ENCODE measurements at places on chromosomes 13 and 19.

- peak; percentile 72 for DNase-seq
Measured at GRCh38 chr19:18789883-18790565, 1.1 kb downstream of the COMP start.

DNA sequence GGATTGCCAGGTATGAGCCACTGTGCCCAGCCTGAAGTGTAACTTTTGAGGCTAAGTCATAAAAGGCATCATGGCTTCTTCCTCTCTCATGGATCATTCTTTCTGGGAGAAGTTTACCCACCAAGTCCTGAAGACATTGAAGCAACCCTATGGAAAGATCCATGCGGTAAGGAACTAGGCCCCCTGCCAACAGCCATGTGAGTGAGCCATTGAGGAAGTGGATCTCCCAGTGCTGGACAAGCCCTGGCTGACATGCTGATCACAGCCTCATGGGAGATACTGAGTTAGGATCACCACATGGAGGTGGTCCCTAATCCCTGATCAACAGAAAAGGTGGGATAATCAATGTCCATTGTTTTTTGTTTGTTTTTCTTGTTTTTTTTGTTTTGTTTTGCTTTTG is 3.3 kb upstream of the NUDT19 start:
- no peak for DNase-seq

GRCh38 chr13:106186366-106187030 is 349.0 kb downstream of the EFNB2 start:
- no peak for DNase-seq

GRCh38 chr13:47621931-47622330 is 379.1 kb downstream of the SUCLA2 start:
- no peak for DNase-seq

DNA sequence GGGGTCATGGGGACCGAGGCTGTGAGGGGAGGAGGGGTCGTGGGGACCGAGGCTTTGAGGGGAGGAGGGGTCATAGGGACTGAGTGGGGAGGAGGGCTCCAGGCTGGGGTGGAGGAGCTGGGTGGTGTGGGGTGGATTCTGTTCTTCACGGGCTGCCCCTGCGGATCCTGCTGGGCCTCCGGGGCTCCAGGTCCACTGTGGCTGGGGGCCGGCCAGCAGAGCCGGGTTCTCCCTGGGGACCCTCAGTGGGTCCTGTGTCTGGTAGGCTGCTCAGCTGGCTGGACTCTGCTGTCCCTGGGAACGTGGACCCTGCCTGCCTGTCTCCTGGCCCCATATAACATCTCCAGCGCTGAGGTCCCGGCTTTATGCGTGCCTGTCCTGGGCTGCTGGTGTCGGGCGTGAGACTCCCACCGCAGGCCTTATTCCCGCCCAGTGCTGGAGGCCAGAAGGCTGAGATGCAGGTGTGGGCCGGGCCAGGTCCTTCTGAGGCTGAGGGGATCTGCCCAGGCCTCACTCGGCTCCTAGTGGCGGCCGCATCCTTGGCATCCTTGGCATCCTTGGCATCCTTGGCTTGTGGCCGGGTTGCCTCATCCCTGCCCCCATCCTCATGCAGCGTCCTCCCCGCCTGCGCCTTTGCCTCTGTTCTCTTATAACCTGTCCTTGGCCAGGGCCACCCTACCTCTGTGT is 19.8 kb upstream of the GNA15 start:
- no peak for DNase-seq

GRCh38 chr19:6451583-6452222 is 7.9 kb downstream of the SLC25A23 start:
- DNase-seq, result no peak

GRCh38 chr13:102869948-102870676 is 24.3 kb downstream of the ERCC5 start:
- no peak for DNase-seq

- DNase-seq, result no peak
Measured at GRCh38 chr13:55963934-55964333, 1176.8 kb upstream of the PRR20A start.

- no peak for DNase-seq
Measured at GRCh38 chr19:18117364-18117691, 19.8 kb downstream of the MAST3 start.

DNA sequence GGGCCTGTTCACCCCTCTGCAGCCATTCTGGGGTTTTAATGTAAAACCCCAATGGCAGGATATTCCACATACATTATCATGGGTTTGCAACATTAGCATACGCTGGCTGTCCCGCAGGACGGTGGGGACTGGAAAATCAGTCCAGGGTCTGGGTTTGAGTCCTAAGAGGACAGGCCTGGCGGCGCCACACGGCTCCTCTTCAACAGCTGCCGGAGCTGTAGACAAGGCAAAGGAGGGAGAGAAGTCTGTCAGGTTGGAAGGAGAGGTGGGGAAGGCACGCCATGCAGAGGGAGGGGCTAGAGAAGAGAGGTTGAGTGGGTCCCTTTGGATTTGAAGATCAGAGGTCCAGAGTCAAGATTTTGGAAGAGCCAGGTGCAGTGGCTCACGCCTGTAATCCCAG is 11.9 kb downstream of the NFKBID start:
- no peak for DNase-seq

GRCh38 chr13:44703371-44703770 is 127.2 kb upstream of the TSC22D1 start:
- no peak for DNase-seq

GRCh38 chr13:110932588-110932987 is 17.7 kb upstream of the ANKRD10 start:
- DNase-seq, result no peak

DNA sequence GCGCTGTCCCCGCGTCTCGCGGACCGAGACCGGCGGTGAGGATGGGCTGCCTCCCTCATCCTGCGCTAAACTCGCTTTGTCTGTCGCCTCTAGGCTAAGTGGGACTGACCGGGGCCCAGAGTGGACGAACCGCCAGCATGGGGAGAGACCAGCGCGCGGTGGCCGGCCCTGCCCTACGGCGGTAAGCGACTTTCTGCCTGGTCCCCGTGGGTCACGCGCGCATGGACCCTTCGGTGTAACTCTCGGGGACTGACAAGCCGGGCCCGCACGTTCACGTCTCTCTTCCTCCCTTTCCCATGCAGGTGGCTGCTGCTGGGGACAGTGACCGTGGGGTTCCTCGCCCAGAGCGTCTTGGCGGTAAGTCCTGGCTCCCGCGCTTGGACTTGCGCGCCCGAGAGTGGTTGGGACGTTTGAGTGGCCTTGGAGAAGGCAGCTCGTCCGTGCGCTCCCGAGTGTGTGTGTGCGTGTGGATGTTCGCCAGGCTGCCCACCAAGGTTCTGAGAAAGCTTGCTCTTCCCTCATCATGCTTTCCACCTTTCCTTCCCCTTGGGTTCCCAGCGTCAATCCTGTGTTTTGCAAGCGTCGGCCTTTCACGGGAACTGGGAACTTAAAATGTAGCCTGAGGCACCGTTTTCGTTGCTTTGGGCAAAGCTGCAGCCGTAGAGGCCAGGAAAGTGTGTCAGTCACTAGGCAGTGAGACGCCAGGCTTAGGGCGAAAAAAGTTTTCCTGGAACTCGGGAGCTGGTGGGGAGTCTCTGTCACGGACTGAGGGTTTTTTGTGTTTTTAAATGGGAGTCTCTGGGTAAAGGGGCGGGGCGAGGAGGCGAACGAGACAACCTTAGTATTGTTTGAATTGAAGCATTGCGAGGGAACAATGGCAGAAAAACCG is 927 bp downstream of the COL4A2 start:
- peak; percentile 59 for DNase-seq

DNA sequence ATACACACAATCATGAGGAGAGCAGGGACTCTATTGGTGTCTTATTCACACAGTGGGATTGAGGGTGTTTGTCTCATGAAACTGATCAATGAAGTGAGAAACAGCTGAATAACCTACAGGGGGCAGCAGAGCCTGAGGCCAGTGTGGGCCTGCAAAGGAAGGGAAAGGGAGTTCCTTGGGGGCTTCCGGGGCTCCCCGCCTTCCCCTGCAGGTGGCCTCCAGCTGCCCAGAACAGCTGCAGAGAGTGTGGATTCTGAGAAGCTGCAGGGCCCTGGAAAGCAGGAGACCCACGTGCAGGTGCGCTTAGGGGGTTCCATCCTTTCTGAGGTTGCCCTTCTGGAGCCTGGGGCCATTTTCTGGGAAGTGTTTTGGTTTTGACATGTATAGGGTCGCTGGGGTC is 20.1 kb downstream of the ZNF763 start:
- DNase-seq, result no peak

DNA sequence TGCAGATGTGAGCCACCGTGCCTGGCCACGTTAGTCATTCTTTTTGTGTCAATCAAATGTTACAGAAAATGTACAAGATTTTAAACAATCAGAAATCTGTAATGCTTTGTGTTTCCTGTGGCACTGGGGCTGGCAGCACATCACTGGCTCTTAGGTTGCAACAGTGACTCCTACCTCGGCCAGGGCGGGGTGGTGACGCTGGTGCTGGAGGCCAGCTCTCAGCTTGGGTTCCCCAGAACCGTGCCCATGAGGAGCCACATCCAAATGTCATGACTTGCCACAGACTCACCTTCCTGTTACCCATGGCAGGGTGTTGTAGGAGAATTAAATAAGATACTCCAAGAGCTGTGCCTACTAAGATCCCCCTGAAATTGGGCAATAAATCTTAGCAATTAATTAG is 161.7 kb downstream of the TEX29 start:
- no peak for DNase-seq

DNA sequence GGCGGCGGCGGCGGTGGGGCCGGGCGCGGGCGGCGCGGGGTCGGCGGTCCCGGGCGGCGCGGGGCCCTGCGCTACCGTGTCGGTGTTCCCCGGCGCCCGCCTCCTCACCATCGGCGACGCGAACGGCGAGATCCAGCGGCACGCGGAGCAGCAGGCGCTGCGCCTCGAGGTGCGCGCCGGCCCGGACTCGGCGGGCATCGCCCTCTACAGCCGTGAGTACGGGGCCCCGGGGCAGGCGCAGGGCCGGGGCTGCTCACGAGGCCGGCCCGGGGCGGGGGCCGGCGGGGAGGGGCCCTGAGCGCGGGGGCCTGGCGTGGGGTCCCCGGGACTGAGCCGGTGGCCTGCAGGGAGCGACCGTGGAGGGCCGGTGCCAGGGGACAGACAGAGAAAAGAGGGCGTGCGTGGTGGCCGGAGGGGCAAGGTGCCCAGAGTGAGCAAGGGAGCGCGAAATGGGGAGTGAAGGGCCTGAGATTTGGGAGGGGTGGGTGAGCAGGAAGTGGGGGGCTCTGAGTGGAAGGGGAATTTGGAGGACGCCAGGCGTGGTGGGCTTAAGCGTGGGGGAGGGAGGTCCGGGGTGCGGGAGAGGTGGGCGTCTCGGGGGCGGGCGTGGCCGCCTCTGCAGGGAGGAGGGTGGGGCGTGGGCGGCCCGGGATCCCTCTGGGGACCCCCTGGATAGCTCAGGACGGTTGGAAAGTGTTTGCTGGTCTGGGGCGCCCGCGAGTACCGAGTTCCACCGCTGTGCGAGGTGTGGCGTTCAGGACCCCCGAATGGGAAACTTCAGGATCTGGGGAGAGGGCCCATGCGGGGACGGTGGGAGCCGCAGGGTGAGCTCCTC is 575 bp downstream of the CARM1 start:
- peak; percentile 64 for DNase-seq

- DNase-seq, result no peak
Measured at GRCh38 chr13:92805766-92806165, 420.8 kb upstream of the GPC6 start.

DNA sequence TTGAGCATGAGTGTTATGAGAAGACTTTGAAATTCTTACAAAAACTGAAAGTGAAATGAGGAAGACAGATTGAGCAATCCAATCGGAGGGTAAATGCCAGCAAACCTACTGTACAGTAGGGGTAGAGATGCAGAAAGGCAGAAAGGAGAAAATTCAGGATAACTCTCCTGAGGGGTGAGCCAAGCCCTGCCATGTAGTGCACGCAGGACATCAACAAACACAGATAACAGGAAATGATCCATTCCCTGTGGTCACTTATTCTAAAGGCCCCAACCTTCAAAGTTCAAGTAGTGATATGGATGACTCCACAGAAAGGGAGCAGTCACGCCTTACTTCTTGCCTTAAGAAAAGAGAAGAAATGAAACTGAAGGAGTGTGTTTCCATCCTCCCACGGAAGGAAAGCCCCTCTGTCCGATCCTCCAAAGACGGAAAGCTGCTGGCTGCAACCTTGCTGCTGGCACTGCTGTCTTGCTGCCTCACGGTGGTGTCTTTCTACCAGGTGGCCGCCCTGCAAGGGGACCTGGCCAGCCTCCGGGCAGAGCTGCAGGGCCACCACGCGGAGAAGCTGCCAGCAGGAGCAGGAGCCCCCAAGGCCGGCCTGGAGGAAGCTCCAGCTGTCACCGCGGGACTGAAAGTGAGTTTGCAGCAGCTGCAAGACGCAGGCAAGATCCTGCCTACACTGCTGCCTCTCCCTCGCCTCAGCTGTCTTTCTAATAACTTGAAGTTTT is at the start of gene TNFSF13B:
TNFSF13B (plus strand) TSS at position 118 of the 728 bp plus-strand sequence; CDS start at position 296, 178 bp downstream.
- peak; percentile 30 for DNase-seq

GRCh38 chr13:53126841-53127245 is 98.2 kb downstream of the OLFM4 start:
- DNase-seq, result no peak

GRCh38 chr13:106479929-106480328 is 55.5 kb downstream of the EFNB2 start:
- DNase-seq, result no peak

GRCh38 chr19:46993622-46994021 is 26.0 kb upstream of the NPAS1 start:
- DNase-seq, result no peak

GRCh38 chr13:112467236-112467635 is 91.1 kb downstream of the SPACA7 start:
- no peak for DNase-seq

DNA sequence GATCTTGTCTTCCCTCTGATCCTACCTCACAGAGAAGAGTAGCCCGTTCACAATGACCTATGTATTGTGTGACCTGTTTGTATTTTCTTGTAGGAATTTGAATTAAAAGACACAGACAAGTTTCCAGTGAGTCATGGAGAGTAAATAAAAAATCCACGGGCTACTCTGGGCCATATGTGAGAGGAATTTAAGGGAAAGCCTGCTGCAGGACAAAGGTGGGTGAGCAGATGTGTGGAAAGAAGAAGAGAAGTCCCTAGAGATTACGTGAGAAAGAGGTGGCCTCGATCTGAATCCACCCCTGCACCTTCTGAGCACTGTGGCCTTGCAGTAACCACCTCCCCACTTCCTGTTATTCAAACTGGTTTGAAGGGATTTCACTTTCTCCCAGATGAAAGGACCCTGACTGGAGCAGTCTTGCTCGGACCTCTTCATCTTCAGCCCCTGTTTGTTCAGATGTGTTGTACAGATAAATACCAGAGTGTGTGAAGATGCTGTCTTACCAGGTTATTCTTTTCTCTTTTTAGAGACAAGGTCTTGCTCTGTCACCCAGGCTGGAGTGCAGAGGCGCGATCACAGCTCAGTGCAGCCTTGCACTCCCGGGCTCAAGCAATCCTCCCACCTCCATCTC is 205.4 kb downstream of the PDS5B start:
- DNase-seq, result no peak

DNA sequence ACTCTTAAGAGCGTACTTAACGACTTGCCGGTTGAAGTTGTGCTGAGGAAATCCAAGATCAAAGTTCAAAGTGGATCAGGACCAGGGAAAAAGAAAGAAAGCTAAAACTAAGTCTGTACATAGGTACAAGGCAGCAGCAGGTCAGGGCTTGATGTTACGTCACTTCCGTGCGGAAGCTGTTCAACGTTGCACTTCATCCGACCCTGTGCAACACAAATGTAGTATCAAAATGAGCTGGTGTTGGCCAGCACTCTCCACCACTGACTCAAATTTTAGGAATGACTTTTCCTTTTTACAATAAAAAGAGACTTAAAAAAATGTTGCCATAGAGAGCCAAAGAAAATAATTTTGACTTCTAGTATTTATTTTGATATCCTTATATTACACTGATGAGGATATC is 1315.4 kb downstream of the EFNB2 start:
- DNase-seq, result no peak
